ENCODE measurements at places on chromosomes 1 and 21. TPM values are rescaled to one million over a fixed set of nuclear protein-coding genes. Genes with fewer than 3 reads are reported as not detected.

The PRMT6 gene
- total RNA-seq: 15.4 TPM

The NCAM2 gene
- total RNA-seq: 5.0 TPM

DNA sequence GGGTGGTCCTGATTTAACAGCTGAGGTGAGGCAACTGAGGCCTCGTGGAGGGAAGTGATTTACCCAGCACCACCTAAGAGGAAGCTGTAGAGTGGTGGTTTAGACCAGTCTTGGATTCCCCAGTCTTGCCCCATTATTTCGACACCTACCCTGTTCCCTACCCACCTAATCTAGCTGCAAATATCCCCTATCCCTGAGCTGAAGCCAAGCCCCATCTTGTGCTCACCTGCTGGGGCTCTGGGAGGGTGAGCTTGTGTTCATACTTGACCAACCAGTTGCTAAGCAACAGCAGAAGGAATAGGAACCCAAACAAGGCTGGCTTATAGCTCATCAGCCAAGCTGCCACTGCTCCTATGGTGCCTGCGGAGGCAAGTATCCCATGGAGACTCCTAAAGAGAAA, 2.0 kb downstream of the TEX46 start:
- DNase-seq: no peak

- no peak for DNase-seq
Measured at GRCh38 chr21:45306453-45306831, 18.7 kb upstream of the POFUT2 start.

DNA sequence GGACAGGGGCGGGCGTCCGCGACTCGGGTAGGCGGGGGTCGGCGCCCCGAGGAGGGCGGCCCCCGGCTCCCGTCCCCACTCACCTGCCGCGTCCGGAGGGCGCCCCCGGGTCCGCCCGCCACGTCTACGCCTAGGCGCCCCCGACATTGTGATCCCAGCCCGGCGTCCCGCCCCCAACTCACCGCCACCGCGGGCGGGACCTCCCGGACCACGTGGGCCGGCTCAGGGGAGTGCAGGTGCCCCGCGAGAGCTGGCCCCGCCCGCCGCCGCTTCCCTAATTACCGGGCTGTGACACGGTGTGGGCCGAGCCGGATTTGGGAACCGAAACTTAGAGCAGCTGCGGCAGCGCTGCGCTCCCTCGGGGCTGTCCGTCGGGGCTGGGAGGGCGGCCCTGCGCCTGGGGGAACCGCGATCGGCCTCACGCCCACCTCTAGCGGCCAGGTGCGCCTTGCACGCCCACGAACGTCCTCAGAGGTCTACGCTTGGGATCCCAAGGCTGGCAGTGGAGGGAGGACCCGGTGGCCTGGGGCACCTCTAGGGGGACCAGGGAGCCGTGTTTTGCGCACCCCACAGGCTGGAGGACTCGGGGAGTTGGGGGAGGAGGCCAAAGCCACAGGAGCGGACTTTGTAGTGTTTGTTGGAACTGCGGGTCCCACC, 521 bp upstream of the NADK start:
- no peak for DNase-seq

GRCh38 chr1:972726-973458, 6.6 kb downstream of the PLEKHN1 start:
- DNase-seq: no peak

- no peak for DNase-seq
Measured at GRCh38 chr1:56830052-56830451, 10.8 kb upstream of the FYB2 start.

GRCh38 chr1:14340002-14340785, 258.3 kb upstream of the KAZN start:
- DNase-seq: peak; percentile 19

DNA sequence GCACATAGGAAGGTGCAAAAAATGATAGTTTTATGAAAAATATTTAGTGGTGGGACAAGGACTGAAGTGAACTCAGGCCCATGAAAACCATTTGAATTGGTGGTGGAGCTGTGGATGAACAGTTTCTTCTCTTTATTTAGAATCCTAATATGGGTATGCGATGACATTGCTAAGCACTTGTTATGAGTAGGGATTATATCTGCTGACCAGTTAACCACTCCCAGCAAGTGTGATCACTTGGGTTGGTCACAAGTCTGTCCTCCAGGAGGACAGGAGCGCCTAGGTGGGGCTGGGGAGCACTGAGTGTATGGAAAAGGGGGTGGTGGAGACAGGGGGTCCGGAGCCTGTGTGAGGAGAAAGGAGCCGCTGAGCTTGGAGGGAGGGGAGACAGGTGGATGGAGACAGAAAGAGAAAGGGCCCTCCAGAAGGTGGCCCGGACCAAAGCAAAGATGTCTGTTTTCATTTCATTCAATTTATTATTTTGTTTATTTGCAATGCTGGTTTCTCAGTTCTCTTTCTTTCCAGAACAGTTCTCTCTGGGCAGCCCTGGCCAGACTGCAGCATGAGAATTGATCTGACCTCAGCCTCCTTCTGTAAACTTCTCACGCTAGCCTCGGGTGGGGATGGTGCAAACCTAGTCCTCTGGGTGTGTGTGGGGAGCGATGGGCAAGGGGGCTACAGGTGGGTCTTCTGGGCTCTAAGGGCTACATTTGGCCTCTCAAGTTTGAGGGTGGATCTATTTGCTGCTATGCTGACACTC, 9.9 kb upstream of the ZSCAN20 start:
- no peak for DNase-seq

DNA sequence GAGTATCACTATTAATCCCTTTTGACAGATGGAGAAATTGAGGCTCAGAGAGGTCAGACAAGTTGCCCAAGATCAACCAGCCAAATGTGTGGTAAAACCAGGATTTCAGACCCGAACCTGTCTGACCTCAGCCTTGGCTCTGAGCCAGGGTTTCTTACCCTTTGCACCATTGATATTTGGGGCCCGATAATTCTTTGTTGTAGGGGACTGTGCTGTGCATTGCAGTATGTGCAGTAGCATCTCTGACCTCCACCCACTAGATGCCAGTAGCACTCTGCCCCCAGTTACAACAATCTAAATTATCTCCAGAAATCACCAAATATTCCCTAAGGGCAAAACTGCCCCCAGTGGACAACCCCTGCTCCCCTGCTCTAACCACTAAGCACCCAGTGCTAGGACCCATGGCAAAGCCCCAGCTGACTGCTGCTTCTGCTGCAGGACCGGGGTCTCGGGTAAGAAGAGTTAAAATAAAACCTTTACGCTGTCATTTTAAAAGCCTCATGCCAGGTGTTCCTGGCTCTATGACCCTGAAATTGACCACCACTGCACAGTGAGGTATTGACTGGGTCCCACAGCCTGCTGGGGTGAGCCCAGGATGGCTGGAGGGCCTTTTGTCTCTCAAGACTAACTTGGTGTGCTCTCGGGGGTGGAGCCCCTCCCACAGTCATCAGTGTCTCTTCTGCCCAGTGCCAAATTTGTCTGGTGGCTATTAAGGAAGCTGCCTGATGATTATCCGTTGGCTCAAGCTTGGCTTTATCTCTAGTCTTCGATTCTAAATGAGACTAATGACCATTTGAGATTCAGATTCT, 5.6 kb upstream of the MAN1C1 start:
- DNase-seq: peak; percentile 21

All from IMR-90 (cell line).